NCI-H1105 treated with DMSO at 0.1 percent for 48 hours (cell line): ENCODE measurements at places on chromosomes 4 and X.
A peak's percentile ranks its signal among the peaks of the same experiment; 100 is the strongest.

- no peak for DNase-seq
These were observed 112.2 kb upstream of the ENPP6 start for GRCh38 chr4:184329659-184330400.

GRCh38 chr4:15771216-15772058 is 6.7 kb upstream of the CD38 start:
- DNase-seq = no peak

- DNase-seq = no peak
These were observed 54.8 kb upstream of the MAGEB16 start for GRCh38 chrX:35743331-35743730.

DNA sequence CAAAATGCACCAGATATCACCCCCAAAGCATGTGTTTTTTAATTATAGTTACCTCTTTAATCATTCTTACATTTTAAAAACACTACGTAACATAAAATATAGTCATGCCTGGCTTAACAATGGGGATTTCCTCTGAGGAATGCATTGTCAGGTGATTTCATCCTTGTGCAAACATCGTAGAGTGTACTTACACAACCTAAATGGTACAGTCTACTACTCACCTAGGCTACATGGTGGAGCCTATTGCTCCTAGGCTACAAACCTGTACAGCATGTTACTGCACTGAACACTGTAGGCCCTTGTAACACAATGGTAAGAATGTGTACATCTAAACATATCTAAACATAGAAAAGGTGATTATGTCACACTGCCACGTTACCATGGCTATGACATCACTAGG is 208.6 kb downstream of the SPOCK3 start:
- no peak for DNase-seq

GRCh38 chr4:10535912-10536311 is 78.7 kb upstream of the ZNF518B start:
- no peak for DNase-seq

DNA sequence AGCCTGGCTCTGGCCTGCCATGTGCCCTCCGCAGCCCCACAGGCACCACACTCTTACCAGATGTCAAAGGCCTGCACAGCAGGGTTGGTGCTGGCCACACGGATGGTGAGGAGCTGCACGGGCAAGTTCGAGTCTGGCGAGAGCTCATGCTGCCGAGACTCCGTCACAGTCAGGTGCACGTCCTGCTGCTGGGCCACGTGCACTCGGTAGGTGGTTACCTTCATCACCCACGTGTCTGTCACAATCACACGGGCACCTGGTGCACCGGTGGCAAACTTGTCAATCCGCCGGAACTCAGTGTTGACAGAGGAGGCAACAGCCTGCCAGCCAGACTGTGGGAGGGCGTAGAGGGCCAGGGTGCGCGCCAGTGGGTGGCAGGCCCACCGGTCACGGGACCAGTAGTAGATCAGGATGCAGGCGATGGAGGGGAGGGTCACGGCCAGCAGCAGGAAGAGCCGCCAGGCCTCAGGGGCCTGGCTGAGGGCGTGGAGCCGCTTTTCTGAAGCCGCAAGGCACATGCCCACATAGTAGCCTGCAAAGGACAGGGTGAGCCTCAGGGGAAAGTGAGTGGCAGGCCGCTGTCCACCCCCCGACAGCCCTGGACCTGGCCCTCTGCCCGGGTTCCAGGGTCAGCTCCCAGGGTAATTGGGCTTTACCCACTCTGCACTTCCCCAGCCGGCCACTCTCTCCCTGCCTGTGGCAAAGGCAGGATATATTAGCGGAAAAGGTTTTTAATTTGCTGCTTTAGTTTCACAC is 2.9 kb downstream of the TMEM129 start:
- no peak for DNase-seq

- DNase-seq = no peak
These were observed 513.6 kb downstream of the FAT4 start for GRCh38 chr4:125828346-125828745.

DNA sequence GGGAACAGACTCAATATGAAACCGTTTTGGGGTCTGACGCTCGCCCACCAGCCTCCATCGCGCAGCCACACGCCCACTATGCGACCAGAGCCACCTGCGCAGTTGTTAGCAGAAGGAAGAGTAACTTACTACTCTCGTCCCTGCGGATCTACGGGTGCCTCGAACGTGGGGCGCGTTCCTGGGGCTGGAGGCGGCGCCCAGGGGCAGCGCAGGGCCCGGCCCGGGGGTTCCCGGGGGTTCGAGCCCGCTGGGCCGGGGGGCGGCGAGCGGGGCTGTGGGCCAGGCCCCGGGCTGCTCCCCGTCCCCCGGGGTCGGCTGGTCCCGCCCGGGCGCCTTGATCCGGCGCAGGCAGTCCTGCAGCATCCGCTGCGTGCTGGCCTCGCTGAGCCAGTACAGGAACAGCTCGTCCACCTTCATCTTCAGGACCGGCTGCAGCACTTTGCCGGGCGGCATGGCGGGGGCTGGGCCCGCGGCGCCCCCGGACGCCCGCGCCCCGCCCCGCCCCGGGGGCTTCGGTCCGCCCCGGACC is 404 bp downstream of the PPP2R3B start:
- DNase-seq = no peak

- DNase-seq = no peak
These were observed 112.4 kb upstream of the CXCL13 start for GRCh38 chr4:77493120-77493752.

- DNase-seq = peak; percentile 51
These were observed 42.0 kb upstream of the RBMXL3 start for GRCh38 chrX:115147220-115147619.

DNA sequence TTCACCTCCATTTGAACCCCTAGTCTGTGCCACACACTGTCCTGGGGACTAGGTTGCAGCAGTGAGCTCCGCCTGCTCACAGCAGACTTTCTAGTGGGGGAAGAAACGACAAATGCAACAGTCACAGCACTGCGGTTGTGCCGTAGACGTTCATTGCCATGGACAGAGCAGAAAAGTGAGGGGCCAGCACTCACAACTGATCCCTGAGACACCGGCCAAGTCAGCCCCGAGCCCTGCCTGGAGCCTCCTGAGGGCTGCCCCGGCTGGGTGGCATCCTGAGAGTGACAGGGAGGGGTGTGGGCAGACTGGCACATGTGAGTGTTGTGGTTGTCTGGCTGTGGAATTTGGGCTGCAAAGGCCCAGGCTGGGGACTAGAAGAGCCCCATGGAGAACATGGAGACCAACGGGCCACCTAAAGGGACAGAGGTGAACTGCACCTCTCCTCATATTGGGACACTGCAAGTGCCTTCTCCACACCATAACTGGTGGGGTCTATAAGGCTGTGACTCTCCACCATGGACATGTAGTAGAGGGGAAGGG is 4.6 kb downstream of the DUSP9 start:
- no peak for DNase-seq
